ENCODE measurements at places on chromosomes 16 and 17.
A peak's percentile ranks its signal among the peaks of the same experiment; 100 is the strongest.

DNA sequence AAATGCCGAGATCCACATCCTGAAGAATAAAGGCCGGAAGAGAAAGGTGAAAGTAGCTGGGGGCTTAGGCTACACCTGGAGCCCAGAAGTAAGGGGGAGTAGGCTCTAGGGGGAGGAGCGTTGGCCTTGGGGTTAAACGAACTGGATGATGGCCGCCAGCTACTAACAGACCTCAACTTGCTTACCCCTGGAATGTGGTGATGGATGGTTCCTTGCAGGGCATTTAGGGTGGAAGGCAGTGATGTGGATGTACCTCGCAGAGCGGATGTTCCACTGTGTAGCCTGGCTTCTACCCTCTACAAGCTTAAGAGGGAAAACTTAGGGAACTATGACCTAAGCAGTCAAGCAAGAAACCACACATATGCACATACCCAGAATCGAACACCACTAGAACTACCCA, 2.3 kb upstream of the MAZ start:
- DNase-seq: no peak

DNA sequence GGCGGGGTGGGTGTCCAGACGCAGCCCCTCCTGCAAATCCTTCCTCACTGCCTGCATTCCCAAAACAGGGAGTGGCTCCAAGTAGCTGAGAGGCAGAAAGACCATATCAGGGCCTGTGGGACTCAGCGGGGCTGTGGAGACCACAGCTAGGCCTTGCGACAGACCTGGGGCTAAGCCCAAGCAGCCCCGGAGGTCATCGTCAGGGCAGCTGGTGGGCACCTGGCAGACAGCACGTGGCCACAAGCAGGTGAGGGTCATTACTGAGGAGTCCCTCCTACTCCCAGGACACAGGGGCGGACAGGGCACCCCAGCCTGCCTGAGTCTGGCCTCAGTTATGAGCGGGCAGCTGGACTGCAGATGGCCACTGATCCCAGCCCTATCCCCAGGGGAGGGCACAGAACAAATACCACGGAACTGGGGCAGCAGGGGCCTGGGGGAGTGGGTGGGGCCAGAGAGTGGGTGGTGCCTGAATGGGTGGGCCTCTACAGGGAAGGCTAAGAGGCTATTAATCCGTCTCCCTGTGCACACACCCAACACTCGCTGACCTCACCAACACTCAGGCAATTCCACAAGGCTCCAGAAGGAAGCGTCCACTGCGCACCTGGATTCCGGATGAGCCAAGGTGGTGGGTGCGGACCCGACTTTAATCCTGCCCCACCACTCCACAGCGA, 8.5 kb downstream of the HS3ST6 start:
- no peak for DNase-seq

- no peak for DNase-seq
Observed at GRCh38 chr17:76670020-76670717, 26.6 kb upstream of the ST6GALNAC1 start.

DNA sequence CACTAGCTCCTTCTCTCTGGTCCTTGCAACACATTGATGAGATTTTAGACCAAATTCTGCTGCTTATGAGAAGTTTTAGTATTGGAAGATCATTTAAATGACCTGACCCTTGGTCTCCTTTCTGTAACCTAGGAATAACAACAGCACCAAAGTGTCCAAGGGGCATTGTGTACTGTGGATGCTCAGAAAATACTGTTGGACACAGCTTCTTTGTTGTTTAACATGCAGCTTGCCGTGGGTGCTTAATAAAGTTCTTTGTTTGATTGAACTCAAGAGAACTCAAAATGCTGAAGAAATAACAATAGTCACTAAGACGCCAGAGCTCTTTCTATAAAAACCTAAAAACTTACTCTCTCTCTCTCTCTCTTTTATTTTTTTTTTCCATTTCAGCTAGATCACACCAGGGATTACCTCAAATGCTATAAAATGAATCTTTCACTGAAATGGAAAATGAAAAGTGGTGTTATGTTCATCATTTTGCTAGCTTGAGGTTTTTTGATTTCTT, 548.9 kb upstream of the CDH8 start:
- DNase-seq: no peak

GRCh38 chr17:45357364-45357997, 40.7 kb upstream of the MAP3K14 start:
- DNase-seq: no peak

- DNase-seq: no peak
Observed at GRCh38 chr17:41799366-41799765, 12.4 kb downstream of the P3H4 start.

DNA sequence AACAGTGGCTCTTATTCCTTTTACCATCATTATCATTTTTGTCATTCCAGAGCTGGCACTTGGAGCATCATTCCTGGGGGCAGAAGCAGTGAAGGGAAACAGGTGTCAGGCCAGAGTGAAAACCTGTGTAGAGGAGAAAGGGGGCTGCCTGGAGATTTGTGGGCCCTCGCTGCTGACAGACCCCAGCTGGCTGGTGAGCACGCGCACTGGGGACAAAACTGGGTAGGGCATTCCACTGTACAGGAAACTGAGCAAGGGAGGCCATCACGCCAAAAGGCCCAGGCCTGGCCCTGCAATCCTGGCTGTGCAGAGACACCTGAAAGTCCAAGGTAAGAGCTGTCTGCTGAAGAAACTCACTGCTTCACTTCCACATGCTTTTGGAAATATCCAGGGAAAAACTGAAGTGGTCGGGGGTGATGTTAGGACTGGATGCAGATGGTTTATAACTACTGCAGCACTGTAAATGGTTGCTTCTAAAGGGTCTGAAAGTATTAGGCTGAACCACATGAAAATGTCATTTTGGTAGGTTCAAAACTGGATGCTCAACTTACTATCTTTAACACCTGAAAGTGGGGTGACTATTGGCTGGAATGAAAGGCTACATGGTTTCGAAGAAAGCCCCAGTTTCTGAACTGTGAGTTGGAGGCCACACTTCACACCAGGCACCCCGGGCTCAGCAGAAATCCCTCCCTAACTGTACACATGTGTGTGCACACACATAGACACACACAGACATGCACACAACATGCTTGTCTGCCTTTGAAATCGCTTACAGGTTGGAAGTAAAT, 225.0 kb downstream of the C16orf78 start:
- no peak for DNase-seq

DNA sequence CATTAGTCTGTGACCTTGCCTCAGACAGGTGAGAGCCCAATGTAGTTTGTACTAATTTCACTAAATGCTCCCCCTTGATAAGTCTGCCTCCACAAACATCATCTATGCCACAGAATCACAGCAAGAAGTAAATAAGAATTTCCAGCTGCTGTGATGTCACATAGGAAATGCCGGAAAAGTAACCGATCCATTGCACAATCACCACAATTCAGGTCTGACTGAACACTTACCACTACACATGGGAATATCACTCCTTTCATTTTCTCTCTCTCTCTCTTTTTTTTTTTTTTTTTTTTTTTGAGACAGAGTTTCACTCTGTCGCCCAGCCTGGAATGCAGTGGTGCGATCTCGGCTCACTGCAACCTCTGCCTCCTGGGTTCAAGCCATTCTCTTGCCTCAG, 79.0 kb upstream of the CDH11 start:
- no peak for DNase-seq

- no peak for DNase-seq
Observed at GRCh38 chr16:26827386-26827785, 239.3 kb upstream of the C16orf82 start.

DNA sequence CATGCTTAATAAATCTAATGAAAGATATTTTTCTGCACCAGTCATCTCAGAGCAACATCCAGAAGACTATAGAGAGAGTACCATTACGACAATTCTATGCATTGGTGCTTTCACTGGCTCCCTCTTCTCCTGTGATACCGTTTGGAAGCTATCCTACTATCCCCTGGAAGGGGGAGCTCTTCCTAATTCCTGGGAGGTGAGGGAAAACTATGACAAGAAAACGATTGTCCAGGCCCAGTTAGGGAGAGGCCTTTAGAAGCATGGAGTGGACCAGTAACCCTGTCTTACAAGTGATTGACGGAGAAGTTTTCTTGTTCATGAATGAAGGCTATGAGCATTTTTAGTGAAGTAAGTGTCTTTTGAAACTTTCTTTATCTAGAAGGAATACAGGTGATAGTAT, 150.2 kb downstream of the TANC2 start:
- no peak for DNase-seq

GRCh38 chr17:27457731-27458523, 1.7 kb downstream of the KSR1 start:
- no peak for DNase-seq

- no peak for DNase-seq
Observed at GRCh38 chr16:62568926-62569325, 532.7 kb upstream of the CDH8 start.

- DNase-seq: no peak
Observed at GRCh38 chr16:70725024-70725911, 39.4 kb upstream of the MTSS2 start.

- no peak for DNase-seq
Observed at GRCh38 chr17:76538281-76538931, 897 bp upstream of the CYGB start.

DNA sequence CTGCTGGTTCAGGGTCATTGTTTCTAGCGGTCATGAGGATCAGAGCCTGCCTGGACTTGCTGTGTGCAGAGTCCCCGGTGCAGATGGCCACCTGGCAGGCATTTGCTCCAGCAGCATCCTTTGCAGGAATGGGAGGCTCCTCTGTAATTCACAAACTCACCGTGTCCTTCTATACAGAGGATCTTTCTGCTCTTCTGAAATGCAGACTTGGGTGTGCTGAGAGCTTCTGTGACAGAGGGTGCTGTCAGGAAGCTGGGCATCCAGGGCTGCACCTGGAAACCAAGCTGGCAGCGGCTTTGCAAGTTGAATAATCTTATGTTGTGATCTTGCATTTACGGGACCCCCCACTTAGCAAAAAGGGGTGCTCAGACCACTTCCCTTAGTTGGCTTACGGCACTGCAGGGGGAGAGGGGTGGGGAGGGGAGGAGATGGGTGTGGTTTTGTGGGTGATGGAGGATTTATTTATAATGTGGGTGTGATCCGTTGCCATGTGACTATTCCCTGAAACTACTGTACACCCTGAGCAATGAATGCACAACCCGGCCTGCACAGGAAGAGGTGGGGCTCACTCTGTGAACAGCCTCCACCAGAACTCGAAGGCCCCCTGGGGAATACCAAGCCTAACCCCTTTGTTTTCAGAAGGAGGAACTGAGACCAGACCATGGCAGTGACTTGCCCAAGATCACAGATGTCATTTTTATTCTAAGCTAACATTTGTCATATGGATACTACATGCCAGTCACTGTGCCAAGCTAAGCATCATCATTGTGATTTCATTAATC, 178.3 kb downstream of the PRKCB start:
- peak; percentile 63 for DNase-seq

- DNase-seq: no peak
Observed at GRCh38 chr16:54200161-54200534, 86.4 kb downstream of the IRX3 start.

DNA sequence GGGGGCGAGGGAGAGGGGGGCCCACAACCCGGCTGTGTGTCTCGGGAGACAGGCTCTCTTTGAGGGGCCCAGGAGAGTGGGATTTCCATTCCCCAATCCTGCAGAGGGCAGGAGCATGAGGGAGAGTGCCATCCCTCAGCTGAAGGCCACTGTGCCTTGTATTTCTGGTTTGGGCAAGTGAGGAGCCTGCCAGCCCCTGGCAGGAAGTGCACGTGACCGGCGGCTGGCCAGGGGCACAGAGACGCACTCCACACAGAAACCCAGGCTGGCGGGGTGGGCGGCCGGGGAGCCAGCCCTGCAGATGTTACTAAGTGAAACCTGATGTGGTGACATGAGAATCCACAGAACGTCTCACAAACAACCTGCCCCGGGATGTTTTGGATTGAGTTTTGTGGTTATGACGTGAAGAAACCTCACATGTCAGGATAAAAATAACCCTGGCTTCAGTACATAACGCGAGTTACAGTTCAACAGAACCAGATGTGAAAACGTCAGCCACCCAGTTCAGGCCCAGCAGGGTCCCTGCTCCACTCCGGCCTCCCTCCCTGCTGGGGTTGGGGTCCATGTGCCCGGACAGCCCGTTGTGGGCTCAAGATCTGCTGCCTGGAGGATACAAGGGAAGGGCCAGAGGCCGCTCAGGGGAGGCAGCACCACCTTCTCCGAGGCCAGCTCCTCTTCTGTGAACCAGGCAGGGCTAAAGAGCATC, 51.7 kb upstream of the MTSS2 start:
- DNase-seq: peak; percentile 84

DNA sequence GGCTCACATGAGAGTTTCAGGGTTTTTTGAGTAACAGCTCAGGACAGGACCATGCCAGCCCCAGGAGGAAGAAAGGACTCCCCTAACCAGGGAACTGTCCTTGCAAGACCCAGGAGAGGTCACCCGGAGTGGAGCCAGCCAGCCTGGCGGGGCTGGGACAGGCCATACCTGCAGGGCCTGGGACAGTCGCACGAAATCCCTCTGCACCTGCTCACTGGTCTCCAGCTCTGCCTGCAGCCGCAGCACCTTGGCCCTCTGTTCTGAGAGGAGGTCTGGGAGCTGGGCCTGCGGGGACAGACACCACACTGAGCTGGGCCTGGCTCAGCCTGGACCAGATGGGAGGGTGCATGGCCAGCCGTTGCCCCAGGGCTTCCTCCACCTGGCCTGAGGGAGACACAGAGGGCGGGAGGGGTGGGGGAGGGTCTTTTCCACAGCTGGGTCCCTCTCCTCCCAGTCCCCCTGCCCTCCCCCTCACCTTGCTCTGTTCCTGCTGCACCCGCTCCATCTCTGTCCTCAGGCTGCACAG, 19.7 kb downstream of the RABEP2 start:
- DNase-seq: no peak

GRCh38 chr17:74497471-74497870, 31.0 kb downstream of the CD300A start:
- DNase-seq: no peak

DNA sequence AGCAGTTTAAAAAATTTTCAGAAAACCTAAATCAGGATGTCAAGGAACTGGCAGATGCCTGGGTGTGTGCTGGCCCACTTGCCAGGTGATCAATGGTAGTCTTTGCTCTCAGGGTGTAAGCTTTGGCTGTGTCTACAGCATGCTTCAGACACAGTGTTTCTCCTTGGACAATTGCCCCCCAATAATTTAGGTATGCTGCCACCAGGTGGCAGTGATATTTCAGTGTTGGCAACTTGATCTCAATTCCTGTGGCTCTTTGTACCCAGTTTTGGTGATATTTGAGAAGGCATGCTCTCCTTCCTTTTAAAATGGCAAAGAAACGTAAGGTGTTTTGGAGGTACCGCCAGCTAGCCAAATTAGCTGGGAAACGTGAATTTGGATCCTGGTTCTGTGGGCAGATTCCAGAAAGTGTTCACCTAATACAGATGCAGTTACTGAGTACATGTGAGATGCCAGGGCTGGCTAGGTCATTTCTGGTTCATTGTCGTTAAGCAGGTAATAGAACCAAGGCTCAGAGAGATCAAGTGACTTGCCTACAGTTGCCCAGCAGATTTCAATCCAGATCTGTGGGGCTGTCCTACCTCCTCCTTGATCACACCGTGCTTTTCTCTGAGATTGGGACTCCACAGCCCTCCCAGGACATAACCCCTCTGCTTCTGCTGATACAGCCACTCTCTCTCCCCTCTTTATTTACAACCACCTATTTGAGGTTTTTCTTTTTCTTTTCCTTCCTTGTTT, 155.6 kb upstream of the PLCG2 start:
- DNase-seq: peak; percentile 67

Measured in activated CD4-positive, alpha-beta T cell treated with anti-CD3 and anti-CD28 coated beads, Interleukin-2, amount 50 U/mL, for 48 hours (primary cell).